HL-60 (cell line): ENCODE measurements at places on chromosomes 1 and 21.

GRCh38 chr1:32047701-32048100 lies 25.0 kb upstream of the TMEM39B start:
- no peak for DNase-seq

DNA sequence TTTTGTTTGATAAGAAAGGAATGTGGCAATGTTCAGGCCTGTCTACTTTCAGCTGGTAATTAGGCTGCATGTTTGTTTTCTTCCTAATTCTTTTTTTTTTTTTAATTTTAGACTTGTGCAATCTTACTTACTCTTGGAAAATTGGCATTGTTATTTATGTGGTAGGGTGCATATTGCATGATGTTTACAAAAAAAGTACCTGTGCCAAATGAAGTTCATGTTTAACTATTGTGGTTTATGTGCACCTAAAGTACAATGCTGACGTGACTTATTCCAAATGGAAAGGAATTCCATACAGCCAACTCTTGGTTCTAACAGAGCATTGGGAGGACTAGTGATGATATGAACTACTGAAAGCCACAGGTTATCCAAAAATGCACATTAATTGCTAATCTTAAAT lies 51.0 kb downstream of the KCNK2 start:
- DNase-seq, result no peak

GRCh38 chr1:85570446-85571180 lies 9.9 kb upstream of the CCN1 start:
- DNase-seq, result no peak

DNA sequence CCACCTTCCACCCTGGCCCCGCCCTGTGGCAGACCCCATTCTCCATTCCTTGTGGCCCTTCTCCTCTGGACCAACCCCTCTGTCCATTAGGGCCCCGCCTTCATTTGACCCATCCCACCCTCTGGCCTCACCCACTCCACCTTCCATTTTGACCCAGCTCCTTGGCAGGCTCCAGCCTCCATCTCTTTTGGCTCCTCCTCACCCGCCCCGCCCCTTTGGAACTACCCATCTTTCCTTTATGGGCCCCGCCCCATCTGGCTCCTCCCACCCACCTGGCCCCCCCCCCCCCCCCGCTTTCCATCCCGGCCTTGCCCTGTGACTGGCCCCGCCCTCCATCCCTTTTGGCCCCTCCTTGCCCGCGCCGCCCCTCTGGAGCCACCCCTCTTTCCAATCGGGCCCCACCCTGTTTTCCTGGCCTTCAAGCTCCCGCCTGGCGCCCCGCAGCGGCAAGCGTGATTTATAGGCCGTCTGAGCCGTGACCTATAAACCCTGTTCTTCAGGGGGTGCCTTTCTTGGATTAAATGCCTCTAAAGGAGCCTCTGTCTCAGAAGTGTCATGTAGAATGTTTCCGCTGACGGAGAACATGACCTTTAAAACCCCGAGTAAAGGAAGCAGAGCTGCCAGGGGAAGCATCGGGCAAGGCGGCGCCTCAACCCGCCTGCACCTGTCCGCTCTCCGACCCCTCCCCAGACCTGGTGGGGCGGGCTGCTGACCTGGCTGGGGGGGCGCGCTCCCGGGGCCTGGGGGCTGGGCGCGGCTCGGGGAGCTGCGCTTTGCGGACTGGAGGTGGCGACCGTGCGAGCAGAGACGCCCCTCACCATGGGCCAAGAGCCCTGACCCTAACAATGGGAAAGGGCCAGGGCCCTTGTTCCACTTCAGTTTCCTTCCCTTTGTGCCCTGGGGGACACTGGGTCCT lies 178.0 kb downstream of the CAMTA1 start:
- no peak for DNase-seq

DNA sequence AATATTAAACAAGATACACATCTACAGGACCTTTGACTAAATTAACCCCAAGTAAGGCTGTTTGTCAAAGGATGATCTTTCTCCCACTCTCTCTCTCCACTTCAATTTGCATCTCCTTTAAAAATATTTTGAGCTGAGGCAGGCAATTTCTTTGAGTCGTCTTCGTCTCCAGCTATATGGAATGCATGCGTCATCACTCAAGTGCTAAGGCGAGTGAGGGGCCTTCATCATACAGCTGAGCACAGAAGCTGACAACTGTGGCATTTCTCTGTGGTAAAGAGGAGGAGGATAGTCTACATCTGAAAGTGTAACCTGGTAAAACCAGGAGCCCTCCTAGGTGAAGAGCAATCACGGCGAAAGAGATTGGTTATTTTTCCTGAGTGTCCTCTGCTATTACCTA lies 7.6 kb downstream of the EPHX4 start:
- no peak for DNase-seq

DNA sequence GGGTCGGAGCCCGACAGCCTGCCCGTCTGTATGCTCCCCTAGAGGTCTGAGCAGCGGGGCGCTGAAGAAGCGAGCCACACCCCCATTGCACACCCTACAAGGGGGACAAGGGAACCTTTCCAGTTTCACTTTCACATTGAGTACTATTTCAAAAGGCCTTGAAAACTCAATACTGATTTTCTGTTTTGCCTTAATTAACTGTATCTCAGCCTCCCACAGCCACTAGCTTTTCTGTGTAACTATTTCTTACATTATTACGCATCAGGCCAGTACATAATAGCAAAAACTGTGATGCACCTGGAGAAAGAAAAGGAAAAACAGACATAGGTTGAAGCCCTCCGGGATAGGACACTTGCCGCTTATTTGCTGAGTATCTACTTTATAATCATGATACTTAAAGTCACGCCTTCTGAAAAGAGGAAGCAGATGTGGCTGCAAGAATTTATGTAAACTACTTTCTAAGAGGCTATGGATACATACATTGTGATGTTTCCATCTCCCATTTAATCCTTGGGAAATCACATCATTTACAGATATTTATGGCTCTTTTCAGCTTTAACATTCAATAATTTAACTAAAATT lies 1719.5 kb downstream of the MRPL39 start:
- DNase-seq, result no peak

- no peak for DNase-seq
These were observed 277.2 kb upstream of the VAMP3 start for GRCh38 chr1:7493711-7494454.

- DNase-seq, result no peak
These were observed 218.8 kb downstream of the RPS6KC1 start for GRCh38 chr1:213269829-213270228.
